Fibroblast of skin of right quadriceps (primary cell): ENCODE measurements at places on chromosomes 7 and 10.

DNA sequence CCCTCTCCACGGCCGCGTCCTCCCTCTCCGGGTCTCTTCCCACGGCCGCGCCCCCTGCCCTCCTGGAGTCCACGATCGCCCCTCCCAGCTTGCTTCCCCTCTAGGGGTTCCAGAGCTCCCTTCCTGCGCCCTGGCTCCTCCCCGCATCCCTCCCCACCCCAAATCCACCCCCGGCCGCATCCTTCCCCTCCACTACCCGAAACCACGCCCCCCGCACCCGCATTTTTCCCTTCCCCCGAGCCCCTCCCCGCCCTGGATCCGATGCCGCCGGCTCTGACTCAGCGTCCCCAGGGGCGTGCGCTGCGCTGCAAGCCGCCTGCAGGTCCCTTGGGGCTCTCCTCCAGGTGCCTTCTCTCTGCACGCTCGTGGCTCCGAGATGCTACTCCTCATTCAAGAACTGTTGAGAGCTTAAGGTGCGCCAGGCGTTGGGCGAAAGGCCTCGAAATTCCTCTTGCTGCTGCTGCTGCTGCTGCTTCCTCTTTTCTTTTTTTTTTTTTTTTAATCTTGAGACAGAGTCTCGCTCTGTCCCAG is 372 bp upstream of the TMEM130 start:
- DNase-seq: peak; percentile 69

GRCh38 chr10:51860257-51860656 is 160.9 kb upstream of the CSTF2T start:
- DNase-seq: peak; percentile 39

GRCh38 chr10:114026189-114027040 is 17.3 kb upstream of the ADRB1 start:
- DNase-seq: peak; percentile 82

- no peak for DNase-seq
Observed at GRCh38 chr7:27727058-27727457, 12.9 kb upstream of the TAX1BP1 start.

- no peak for DNase-seq
Observed at GRCh38 chr7:22121702-22122474, 176.2 kb upstream of the CDCA7L start.

- DNase-seq: no peak
Observed at GRCh38 chr7:138075350-138075749, 909 bp upstream of the AKR1D1 start.

GRCh38 chr10:62707810-62708209 is 96.7 kb upstream of the ADO start:
- DNase-seq: no peak

DNA sequence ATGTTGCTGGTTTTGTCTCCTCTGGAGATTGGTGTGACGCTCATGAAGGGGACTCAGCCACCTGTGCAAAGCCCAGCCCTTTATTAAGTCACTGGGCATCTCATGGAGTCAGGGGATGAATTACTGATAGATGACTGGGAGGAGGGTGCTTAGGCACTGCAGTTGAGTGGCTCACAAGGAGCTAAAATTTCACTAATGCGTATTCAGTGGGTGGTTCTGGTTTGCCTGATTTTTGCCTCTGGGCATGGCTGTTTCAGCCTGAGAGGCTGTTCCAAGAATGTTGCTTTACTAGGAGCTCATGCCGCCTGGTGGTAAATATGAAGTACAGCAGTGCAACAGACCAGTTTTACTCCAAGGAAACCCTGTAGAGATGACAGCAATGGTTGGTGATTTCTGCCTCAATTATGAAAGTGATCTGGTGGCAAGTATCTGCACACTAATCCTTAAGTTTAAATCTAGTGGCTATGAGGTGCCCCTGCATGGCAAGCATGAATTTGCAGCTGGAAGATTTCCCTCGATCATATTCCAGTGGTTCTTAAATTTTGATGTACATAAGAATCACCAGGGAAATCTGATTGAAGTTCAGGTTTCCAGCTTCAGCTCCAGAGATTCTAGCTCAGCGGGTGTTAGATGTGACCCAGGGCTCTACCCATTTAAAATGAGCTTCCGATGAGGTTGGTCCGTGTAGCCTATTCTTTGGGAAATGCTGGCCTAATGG is 19.9 kb downstream of the ACTA2 start:
- DNase-seq: peak; percentile 82

DNA sequence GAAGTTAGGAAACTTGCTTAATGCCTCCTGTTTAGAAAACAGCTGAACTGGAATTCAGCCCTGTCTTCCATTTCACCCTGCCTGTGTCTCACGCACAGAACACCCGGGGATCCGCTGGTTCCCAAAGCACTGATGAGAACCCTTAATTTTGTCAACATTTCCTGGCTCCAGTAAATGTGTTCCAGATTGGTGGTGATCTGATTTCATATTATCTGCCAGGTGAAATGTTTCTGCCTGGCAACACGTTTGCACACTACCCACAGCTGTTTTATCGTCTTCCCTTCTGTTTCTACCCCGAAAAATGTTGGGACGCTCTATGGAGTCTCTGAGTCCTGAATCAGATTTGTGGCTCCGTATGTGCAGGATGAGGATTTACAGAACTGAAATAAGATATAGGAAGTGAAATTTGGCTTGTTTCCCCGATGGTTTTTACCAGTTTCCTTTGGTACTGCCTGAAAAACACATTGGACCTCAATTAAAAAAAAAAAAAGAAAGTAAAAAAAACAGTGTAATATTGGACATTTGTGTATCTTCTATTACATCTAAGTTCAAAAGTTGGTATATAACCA is 29.0 kb downstream of the MRC1 start:
- no peak for DNase-seq

DNA sequence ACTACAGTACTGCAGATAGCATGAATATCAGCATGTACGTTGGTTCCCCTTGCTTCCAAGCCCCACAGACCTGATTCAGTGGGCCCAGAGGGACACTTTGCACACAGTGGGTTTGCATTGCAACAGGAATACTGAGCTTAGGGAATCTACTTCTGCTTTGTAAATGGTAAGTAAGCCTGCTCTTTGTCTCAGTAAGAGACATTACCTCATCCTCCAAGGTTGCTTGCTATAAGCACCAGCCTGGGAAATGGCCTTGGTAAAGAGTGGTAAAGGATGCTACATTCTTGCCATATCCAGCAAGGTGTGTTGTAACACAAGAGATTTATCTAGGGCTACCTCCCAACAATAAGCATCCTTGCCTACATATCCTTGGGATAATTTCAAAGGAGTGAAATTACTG is 730.5 kb downstream of the INHBA start:
- DNase-seq: no peak

GRCh38 chr10:35351021-35351420 is 14.7 kb downstream of the CCNY start:
- DNase-seq: no peak

- DNase-seq: peak; percentile 6
Observed at GRCh38 chr7:114976666-114977065, 54.8 kb downstream of the MDFIC start.

DNA sequence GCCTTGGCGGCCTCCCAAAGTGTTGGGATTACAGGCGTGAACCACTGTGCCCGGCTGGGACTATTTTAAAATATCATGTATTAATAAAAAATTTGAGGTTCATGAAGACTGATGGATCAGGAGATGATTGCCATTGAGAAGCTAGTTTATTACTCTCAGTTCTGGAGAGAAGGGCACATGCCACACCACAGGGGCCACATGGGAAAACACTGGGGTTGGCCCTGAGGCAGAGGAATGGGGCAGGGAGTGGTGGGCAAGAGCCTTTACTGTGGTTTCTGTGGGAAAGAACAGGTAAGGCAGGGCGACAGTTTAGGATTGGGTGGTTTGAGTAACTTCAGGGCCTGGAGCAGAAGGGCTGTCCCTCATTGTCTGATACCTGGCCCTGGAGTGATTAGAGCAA is 6.8 kb upstream of the TBRG4 start:
- DNase-seq: no peak

DNA sequence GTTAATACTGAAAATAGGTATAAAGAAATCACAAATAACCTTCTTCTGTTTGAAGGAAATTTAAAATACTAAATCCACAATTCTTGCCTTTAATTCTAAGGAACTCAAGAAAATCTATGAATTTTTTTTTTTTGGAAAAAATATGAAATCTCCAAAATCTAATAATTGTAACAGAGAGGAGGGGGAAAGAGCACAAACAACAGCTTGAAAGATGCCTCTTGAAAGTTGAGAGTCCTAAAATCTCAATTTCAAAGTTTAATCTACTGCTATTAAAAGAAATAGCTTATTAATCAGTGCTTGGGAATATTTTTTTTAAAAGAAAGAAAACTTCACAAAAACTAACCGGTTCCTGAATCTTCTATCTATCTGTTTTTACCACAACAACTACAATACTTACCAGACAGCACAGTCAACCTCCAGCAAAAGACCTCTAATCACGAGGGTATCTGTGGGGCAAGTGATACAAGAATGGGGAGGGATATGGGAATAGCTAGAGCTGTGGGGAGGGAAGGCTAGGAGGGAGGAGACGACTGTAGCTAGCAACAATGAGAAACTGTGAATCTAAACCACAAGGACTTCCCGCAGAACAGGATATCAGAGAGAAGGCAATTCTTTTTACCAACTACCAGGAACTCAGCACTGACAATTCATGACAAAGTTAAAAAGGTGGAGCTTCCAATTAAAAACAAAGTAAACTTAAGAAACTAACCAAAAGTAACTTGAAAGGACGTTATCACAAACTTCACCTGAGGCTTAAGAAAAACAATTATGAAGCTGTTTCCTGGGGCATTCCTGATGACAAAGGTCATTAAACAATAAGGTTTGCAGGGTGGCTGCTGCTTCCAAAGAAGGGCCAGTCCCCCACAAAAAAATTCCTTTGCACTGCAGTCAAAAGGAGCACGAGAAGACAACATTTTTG is at the start of gene USP54:
TSS of gene USP54 (minus strand) at position 462 of the 919 bp plus-strand sequence. CDS start 15,684 bp downstream, outside the sequence.
- DNase-seq: peak; percentile 69

- peak; percentile 91 for DNase-seq
Observed at GRCh38 chr10:24374134-24374915, 165.4 kb downstream of the KIAA1217 start.

- no peak for DNase-seq
Observed at GRCh38 chr10:93147281-93147680, 73.6 kb downstream of the CYP26A1 start.

GRCh38 chr10:60298408-60299389 is 91.0 kb downstream of the ANK3 start:
- DNase-seq: no peak

DNA sequence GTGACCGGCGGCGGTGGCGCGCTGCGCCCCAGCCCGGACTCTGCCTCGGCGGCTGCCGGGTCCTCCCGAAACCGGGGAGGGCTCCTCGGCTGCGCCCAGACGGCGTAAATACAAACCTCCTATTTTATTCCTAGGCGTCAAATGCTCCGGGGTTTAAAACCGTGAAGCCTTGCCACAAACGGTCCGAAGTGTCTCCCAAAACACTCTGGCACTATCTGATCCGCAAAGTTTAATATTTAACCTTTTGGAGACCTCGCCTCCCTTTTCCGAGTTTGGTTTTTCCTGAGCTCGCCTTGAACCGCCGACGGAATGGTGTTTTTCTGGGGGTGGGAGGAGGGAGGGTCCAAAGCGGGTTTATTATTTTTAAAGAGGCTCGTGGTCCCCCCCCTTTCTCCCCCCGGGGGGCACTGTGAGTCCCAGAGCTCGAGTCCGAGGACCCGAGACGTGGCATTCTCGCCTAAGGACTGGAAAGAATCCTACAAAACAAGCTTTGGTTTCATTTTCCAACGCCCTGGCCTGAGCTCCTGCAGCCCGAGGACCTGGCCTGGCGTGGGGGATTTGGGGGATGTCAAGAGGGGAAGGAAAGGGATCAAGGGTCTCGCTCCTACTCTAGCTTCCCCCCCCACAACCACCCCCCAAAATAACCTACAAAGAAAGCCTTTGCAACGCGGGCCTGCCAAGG is 1.8 kb downstream of the TNRC18 start:
- peak; percentile 81 for DNase-seq

DNA sequence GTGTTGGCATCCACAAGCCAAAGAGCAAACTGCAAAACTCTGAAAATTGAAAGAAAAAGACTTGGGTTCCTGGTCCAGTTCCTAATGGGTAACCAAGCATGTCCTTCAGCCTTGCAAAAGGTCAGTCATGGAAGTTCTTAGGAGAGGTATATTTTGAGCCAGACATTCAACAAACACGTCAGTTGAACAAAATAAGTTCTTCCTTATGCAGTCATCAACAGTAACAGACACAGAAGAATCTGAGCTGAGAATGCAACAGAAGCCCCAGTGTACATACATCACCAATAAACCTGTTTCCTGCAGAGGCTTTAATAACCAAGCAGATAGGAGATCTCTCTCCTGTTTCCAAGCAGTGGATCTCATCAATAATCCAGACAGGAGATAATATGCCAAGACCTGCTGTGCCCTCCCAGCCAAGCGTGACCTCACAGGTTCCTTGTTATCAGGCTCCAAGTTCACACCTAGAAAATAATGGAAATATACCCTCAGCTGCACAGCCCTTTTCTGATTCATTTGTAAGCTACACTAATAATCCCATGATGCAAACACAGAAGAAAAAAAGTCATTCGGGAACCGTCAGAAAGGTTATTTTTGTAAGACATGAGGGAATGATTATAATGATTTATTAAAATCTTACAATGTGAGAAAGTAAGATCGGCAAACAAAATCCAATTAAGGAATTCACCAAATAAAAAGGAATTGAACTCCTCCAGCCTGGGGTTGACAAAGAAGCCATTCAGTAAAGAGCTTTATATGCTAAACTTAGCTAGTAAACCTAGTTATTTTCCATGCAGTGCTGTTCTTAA is 90.7 kb downstream of the DGKI start:
- peak; percentile 20 for DNase-seq

- DNase-seq: no peak
Observed at GRCh38 chr10:71603754-71604153, 115.8 kb downstream of the C10orf105 start.

DNA sequence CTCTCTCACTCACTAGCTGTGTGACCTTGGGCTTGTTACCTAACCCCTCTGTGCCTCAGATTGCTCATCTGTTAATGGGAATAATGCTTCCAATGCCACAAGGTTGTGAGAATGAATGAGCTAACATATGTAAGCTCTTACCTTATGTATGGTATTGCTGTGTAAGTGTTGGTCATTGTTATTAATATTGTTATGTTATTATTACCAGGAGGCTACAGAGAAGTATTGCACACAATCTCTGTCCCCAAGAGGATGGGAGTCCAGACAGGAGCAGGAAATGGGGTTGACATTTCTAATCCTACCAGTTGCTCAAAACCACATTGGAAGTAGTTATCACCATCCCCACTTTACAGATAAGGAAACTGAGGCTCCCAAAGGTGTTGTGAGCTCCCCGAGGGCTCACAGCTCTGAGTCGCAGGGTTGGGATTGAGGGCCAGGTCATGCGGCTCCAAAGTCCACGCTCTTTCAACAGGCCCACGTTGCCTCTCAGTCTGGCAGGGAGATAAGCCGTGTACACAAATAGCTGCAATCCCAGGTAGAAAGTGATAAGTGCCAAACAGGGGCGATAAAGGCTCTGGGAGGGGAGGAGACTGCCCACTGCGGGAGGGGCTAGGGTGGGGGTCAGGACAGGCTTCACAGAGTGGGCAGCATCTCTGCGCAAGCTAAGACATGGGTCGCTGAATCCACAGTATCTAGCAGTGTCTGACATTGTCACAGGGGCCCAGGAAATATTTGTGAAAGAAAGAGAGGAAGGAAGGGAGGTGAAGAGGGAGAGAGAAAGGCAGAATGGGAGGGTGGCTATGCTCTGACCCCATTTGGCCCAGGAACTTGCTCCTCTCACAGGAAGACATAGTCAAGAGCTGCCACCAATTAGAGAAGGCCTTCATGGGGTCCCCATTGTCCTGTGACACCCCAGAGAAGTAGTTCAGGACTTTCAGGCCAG is 9.6 kb upstream of the ZMIZ1 start:
- DNase-seq: no peak
